Activated CD4-positive, alpha-beta T cell treated with anti-CD3 and anti-CD28 coated beads, Interleukin-2, amount 10 ng/mL, durations not matched to agents 24 days and 14 days (primary cell): ENCODE measurements at places on chromosomes 5 and 9. TPM values are rescaled to one million over a fixed set of nuclear protein-coding genes. Genes with fewer than 3 reads are reported as not detected.

DNA sequence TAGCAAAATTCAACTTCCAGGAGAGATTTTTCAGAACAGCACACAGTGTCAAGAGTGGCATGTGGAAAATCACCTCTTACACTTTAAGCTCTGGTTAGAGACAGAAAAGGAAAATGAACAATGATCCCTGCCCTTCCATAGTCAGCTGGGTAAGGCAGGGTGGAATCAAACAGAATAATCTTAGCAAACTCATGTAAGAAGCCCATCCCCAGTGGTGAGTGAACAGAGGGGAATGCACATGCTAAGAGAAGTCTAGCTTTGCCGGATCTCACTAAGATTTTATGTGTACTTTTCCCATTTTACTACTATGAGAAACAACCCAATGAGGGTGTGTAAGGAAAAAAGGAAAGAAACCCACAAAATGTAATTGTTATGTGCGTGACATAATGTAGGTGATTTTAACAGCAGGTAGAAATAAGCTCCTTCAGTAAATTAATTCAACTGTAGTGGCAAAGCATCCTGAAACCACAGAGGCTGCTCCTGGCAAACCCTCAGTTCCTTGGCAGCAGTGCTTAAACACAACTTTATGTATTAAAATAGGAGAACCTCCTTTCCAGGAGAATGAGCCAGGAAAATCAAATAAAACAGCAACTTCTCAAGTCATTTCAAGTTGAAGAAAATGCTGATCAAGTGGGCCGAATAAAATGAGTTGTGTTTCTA, 366.0 kb upstream of the TRPC7 start:
- H3K27ac ChIP-seq = no peak overlapping the region
- no peak for DNase-seq
- no peaks in the 10 kb centered on the region for H3K27me3 ChIP-seq
- no peaks in the 10 kb centered on the region for H3K4me1 ChIP-seq
- H3K36me3 ChIP-seq = no peaks in the 10 kb centered on the region

DNA sequence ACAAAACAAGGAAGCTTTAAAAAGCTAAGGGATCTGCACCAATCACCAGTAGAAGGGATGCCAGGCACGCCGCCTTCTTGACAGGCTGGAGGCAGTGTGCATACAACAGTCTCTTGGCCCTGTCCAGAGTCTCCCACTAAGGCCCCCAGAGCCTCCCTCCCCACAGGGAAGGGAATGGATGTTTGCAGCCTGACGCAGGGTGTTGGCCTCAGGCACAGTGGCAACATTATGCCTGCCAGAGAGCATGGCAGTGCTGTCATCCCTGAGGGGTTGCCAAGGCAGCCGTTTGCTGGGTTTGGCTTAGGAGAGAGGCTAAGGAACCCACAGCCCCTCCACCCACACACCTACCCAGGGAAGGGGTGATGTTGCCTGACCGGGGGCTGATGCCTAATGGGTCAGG, 4.8 kb downstream of the HBEGF start:
- peak overlapping the region; percentile 89 for H3K4me3 ChIP-seq
- H3K4me1 ChIP-seq = peaks cover 66% of the 10 kb centered on the region
- H3K27me3 ChIP-seq = no peaks in the 10 kb centered on the region
- H3K27ac ChIP-seq = peak overlapping the region; percentile 98
- peaks cover 60% of the 10 kb centered on the region for H3K36me3 ChIP-seq

DNA sequence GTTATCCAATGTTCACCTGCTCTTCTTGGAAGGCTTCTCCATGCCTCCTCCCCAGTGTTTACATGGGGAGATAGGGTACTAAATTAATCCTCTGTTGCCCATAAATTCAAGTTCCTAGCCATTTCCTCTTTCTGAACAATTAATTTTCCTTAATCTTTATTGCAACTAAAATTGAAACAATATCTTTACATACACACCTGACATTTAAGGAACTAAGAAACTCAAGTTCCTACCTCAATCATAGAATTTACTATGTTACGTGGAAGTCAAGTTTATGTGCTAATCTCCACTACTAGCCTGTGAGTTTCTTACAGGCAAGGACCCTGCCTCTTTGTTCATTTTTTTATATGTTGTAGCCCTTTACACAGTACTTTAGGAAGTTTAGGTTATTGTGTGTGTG, 10.1 kb upstream of the ADRB2 start:
- H3K4me1 ChIP-seq = peaks cover 3% of the 10 kb centered on the region
- DNase-seq = no peak
- no peaks in the 10 kb centered on the region for H3K36me3 ChIP-seq
- H3K27me3 ChIP-seq = peaks cover 35% of the 10 kb centered on the region
- H3K27ac ChIP-seq = no peak overlapping the region

FOXD4L5 gene
- 0.17 TPM in 1 of 2 replicates, not detected in the other for total RNA-seq

DNA sequence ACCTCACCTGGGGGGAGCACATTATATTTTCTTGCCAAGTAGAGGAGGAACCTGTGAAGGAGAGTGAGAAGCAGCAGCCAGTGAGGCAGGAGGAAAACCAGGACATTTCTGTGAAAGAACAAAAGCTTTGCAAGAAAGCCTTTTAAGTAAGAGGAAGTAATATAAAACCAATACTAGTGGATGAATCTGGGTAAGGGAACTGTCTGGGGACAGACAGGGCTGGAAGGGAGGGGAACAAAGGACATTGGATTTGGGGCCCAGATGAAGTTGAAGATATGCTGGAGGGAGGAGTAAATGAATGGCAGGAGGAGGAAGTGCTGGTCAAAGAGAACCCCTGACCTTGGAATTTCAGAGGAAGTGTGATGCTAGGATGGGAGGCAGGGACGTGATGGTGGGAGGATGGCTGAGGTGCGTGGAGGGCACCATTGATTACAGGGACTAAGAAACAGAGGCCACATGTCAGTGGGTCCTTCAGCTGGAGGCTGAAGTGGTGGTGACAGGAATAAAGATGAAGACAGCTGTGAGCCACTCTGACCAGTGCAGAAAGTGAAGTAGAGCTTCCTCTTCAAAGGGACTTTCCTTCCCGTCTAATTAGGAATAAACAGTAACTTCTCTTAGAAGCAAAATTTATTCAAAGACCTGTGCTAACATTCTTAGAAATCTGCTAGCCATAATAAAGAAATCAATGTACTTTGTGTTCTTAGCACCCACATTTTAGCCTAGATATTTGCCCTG, 43.5 kb upstream of the FABP6 start:
- H3K27ac ChIP-seq = no peak overlapping the region
- H3K27me3 ChIP-seq = peaks cover 10% of the 10 kb centered on the region
- peaks cover 2% of the 10 kb centered on the region for H3K4me1 ChIP-seq
- DNase-seq = no peak
- H3K36me3 ChIP-seq = no peaks in the 10 kb centered on the region
- H3K4me3 ChIP-seq = no peak overlapping the region

ZNF618 gene
- 0.14 and 0.19 TPM in 2 replicates for total RNA-seq

GRCh38 chr5:60444661-60445360, 255.2 kb downstream of the DEPDC1B start:
- no peaks in the 10 kb centered on the region for H3K36me3 ChIP-seq
- no peaks in the 10 kb centered on the region for H3K4me1 ChIP-seq
- no peak for DNase-seq
- H3K27ac ChIP-seq = no peak overlapping the region
- no peaks in the 10 kb centered on the region for H3K27me3 ChIP-seq

DNA sequence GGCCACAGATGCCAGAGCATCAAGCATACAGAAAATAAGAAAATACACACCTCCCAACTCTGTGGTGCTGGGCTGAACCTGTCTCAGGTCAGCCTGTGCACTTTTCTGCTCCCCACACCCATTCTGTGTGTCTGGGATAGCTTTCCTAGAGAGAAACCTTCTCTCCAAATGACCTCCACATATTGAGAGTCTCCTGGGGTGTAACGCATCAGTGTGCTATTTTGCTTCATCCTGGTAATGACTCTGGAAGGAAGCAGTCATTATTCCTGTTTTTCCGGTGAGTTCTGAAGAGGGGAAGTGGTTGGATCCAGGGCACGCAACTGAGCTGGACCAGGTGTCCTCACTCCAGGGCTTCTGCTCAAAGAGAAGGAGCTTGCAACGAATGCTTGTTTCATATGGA, 73.2 kb upstream of the SH3PXD2B start:
- H3K27ac ChIP-seq = no peak overlapping the region
- H3K36me3 ChIP-seq = no peaks in the 10 kb centered on the region
- DNase-seq = peak; percentile 21
- no peak overlapping the region for H3K4me3 ChIP-seq

WDR38 gene
- not detected in 2 replicates for total RNA-seq

AFF4 gene
- total RNA-seq = 32.3 and 32.7 TPM in 2 replicates

DNA sequence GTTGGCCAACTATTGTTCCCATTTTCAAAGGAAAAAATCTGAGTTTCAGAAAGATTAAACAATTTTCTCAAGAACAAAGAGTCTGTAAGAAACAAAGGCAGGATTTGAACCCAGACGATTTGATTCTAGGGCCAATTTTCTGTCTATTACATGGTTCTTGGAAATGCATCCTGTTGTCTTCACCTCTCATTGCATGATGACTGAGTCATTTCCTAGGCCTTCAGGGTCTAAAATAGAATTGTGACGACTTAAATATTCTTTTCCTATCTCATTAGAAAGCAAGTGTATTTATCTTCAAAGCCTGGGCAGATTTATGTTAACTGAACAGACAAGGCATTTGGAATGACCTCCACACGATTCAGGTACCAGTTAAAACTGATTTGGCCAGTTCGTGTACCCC, 512.9 kb downstream of the NTRK2 start:
- H3K4me1 ChIP-seq = no peaks in the 10 kb centered on the region
- no peaks in the 10 kb centered on the region for H3K36me3 ChIP-seq
- H3K27ac ChIP-seq = no peak overlapping the region
- DNase-seq = no peak

GRCh38 chr5:170070556-170071412, 34.9 kb upstream of the FOXI1 start:
- no peak for DNase-seq
- H3K27me3 ChIP-seq = no peaks in the 10 kb centered on the region
- no peak overlapping the region for H3K27ac ChIP-seq
- H3K4me3 ChIP-seq = no peak overlapping the region
- H3K4me1 ChIP-seq = peaks cover 2% of the 10 kb centered on the region

GRCh38 chr5:50730336-50730735, 63.9 kb downstream of the PARP8 start:
- H3K27me3 ChIP-seq = no peaks in the 10 kb centered on the region
- H3K4me3 ChIP-seq = no peak overlapping the region
- H3K4me1 ChIP-seq = peaks cover 17% of the 10 kb centered on the region
- no peak for DNase-seq

DNA sequence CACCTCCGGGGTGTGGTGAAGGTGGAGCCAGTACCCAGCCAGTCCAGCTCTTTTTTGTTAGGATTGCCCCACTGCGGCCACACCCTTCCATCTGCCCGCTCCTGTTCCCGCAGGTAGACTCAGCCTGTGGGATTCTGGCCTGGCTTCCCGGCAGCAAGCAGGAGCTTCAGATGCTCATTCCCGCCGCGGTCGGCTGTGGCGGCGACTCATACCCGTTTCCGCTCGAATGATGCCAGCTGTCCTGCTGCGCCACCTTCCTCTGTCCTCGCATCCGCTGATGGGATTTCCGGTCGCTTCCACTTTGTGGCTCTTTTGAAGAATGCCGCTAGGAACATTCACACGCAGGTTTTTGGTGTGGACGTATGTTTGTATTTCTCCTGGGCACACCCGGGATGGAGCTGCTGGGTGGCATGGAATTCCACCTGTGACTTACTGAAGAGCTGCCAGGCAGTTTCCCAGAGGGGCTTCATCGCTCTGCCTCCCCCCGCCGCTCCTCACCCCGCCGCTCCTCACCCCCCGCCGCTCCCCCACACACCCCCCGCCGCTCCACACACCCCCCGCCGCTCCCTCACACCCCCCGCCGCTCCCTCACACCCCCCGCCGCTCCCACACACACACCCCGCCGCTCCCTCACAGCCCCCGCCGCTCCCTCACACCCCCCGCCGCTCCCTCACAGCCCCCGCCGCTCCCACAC, 60.3 kb downstream of the TENT4A start:
- H3K4me1 ChIP-seq = peaks cover 5% of the 10 kb centered on the region
- no peak for DNase-seq
- H3K27ac ChIP-seq = no peak overlapping the region
- H3K36me3 ChIP-seq = no peaks in the 10 kb centered on the region
- H3K27me3 ChIP-seq = peaks cover 7% of the 10 kb centered on the region

SLC34A1 gene
- total RNA-seq = not detected in 2 replicates

DNA sequence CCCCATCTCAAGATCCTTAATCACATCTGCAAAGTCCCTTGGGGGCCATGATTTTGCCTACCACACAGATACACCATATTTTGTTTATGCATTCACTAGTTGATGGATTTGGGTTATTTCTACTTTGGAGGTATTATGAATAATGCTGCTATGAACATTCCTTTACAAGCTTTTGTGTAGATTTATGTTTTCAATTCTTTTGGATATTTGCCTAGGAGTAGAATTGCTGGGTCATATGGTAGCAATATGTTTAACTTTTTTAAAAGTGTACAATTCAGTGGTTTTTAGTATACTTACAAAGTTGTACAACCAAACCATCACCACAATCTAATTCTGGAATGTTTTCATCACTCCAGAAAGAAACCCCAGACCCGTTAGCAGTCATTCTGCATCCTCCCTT, 7.8 kb upstream of the ANP32B start:
- peaks cover 7% of the 10 kb centered on the region for H3K4me1 ChIP-seq
- H3K27me3 ChIP-seq = peaks cover 20% of the 10 kb centered on the region
- no peak overlapping the region for H3K4me3 ChIP-seq
- no peaks in the 10 kb centered on the region for H3K36me3 ChIP-seq
- no peak for DNase-seq

DNA sequence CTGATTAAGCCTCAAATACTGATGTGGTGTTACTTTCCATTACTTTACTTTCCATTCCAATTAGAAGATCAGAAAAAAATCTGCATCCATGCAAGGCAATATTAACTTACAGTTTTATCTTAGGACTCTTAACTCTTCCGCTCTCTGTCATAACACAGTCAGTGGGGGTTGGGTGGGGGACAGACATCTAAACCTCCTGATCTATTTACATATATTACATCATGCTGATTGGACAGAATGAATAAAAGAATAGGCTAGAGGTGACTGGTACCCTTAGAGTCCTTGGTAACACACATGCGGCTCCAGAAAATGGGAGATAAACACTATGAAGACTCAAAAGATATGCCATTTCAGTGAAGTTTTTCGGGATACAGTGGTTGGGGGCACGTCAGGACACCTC, 27.6 kb downstream of the RAPGEF6 start:
- peaks cover 32% of the 10 kb centered on the region for H3K4me1 ChIP-seq
- H3K27me3 ChIP-seq = no peaks in the 10 kb centered on the region
- no peak overlapping the region for H3K27ac ChIP-seq
- H3K36me3 ChIP-seq = peaks cover 13% of the 10 kb centered on the region

DNA sequence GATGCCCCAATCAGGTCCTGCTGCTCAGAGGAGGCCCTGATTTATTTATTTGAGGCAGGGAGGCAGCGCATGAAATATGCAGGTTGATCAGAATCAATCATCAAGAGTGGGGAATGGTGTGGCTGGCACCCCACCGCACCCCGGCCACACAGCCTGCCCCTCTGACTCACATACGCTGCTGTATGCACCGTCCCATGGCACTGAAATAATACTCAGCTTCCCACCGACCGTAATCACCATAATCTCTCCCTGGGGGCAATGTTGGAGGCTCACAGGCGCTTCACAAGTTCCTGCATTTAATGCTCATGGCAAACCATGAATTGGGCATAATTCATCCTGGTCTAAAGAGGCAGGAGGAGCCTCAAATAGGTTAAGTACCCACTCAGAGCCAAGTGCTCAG, 141.2 kb upstream of the TBC1D2 start:
- peaks cover 2% of the 10 kb centered on the region for H3K4me1 ChIP-seq
- H3K4me3 ChIP-seq = no peak overlapping the region
- H3K27ac ChIP-seq = no peak overlapping the region
- H3K36me3 ChIP-seq = no peaks in the 10 kb centered on the region

LMNB1 gene
- 223 and 225 TPM in 2 replicates for total RNA-seq

SSBP2 gene
- 13.1 and 13.4 TPM in 2 replicates for total RNA-seq

GRCh38 chr9:136584934-136585333, 39.1 kb upstream of the NOTCH1 start:
- no peak overlapping the region for H3K27ac ChIP-seq
- H3K27me3 ChIP-seq = no peaks in the 10 kb centered on the region
- no peak overlapping the region for H3K4me3 ChIP-seq
- H3K4me1 ChIP-seq = peaks cover 13% of the 10 kb centered on the region
